ENCODE measurements at places on chromosomes 7 and 10.

DNA sequence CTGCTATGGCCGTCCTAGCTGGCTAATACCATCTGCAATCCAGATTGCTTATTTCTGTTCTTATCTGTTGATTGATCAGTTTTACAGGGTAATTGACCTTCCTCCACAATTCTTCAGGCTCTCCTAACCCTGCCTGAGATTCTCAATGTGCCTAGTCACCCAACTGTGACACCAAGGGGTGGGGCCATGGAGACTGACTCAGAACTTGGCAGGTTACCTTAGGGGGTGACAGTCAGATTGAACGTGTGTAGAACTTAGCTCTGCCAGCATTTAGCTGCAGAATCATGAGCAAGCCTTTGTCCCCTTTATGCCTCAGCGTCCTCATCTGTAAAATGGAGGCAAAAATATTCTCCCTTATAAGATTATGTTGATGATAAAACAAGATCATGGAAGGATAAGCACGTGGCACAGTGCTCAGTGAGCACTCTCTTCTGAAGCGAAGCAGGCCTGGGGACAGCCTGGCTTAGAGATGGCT, 19.1 kb upstream of the LEP start:
- no peak for DNase-seq

DNA sequence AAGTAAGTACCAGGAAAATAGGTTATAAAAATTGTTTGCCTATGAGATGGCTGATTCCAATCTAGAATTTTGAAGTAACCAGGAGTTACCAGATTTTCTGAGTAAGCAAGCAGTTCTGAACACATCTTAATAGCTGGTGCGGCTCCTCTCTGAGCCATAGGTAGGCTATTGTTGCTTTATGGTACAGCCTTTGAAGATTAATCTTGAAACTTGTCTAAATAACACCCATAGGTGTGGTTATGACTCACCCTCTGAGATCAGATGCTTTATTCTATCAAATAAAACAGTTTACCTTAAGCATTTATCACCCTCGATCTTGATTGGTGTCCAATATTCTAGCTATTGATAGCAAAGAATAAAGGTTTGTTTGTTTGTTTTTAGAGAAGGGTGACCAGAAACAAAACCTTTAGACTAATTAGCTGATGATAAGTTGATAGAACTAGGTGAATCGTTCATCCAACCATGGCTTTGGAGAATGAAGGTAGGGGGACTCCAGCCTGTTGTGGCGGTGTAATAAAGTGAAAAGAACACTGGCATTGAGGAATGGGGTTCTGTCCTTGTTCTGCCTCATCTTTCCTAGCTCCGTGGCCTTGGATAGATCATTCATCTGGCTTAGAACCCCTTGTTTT, 72.2 kb downstream of the VTI1A start:
- DNase-seq, result no peak

GRCh38 chr7:1646957-1647891, 22.9 kb upstream of the ELFN1 start:
- DNase-seq, result no peak

GRCh38 chr7:104901240-104901619, 112.8 kb upstream of the KMT2E start:
- no peak for DNase-seq

DNA sequence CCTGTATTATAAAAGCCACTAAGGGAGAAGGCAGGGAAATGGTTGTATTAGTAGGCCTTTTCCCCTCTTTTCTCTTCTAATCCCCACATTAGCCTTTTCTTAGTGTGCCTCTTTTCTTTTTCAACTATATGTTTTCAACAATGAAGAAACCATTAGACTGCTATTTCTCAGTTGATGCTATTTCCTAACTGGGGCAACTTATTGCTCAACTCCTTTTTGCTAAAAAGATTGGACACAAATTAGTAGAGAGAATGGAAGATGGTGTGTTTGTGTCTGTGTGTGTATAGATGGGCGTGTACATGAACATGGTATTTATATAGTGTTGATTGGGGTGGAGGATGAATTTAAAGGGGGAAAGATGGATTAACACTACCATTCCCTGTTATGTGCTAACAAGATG, 28.4 kb downstream of the TBC1D12 start:
- DNase-seq, result no peak

DNA sequence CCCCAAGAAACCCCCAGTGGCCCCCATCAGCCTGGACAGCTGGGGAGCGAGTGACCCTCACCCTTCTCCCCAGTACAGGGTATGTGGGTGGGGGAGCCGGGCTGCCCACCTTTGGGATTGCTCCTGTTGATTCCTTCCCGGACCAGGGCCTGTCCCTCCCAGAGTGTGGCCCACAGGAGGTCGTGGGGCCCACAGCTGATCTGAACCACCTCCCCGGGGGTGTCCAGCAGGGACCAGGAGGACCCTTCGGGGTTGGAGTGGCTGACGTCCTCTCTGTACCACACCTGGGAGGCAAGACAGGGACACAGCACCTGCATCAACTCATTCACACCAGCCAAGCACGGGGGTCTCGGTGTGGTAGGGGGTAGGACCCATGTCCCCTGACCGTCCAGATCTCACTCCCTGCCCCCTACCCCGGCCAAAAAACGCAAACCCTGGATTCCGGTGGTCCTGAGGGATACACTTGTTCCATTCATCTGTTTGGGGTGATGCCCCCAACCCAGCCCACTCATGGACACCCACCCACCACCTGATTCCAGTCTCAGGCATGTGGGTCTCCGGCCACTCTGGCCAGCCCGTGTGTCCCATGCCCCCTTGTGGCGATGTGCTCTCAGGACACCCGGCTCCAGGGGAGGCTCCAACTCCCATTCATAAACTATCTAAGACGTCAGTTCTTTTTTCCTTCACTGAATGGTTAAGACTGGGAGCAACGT, 10.9 kb downstream of the TECPR1 start:
- peak; percentile 97 for DNase-seq

- no peak for DNase-seq
These were observed 133.5 kb downstream of the NRBF2 start for GRCh38 chr10:63266391-63267316.

GRCh38 chr10:15196021-15196834, 27.7 kb upstream of the NMT2 start:
- no peak for DNase-seq

- DNase-seq, result no peak
These were observed 40.1 kb upstream of the HBP1 start for GRCh38 chr7:107128748-107129147.

DNA sequence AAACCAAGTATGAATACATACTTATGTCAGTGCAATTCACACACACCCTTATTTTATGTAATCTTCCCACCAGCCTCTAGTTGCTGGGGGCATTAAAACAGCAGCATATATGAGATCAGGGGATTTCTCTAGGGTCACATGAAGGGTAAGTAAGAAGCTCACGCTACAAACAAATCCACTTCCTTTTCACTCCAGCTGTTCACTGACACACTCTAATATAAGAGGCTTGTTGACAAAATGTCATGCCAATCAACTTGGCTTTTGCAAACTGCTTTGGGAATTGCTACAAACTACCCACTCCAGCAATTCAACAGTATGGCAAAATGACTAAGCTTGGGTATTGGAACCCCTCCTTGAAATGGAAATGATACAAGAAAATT, 10.3 kb downstream of the FAM3C start:
- DNase-seq, result no peak

DNA sequence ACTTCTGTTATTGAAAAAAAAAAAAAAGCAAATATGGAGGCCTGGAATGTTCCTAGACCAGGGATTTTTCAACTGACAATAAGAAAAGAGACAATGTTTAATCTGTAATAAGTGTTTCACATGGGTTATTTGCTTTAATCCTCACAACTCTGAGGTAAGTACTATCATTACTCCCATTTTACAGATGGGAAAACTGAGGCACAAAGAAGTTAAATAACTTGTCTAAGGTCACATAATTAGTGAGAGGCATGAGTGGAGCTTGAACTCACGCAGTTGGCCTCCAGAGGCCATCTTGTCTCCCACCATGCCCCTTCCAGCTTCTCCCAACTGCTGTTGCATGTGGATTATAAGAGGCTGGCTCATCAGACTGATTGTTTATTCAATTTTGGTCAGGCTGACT, 36.6 kb upstream of the CREB5 start:
- no peak for DNase-seq

Data from HuH-7 (cell line).